Mammary epithelial cell (primary cell): ENCODE measurements at places on chromosomes 6 and 20. TPM values are rescaled to one million over a fixed set of nuclear protein-coding genes. Genes with fewer than 3 reads are reported as not detected.

The C2 gene
- 0.45 and 0.56 TPM in 2 replicates for total RNA-seq

The RIPOR3 gene
- total RNA-seq, result under 0.01 TPM

The ADAM33 gene
- total RNA-seq, result not detected in 2 replicates

- DNase-seq, result no peak
These were observed 59.5 kb upstream of the VGLL2 start for GRCh38 chr6:117205876-117206275.

DNA sequence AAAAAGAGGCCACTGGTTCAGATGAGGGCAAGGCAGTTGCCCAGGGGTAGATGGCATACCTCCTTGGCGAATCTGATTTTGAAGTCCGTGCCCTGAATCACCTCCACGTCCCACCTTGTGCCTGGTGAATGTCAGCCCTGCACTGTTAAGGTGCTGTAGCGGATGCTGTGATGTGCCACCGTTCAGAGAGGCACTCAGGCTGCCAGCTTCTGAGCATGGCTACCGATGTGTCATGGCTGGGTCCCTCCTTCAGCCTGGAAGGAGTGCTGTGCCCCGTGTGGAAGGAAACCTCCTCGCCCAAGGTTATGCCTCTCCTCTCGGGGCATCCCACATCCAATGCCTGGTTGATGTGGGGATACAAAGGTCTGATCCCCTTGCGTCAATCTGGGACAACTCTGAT, 43.6 kb downstream of the UST start:
- DNase-seq, result no peak

GRCh38 chr6:21046276-21046675, 512.0 kb downstream of the CDKAL1 start:
- no peak for DNase-seq

DNA sequence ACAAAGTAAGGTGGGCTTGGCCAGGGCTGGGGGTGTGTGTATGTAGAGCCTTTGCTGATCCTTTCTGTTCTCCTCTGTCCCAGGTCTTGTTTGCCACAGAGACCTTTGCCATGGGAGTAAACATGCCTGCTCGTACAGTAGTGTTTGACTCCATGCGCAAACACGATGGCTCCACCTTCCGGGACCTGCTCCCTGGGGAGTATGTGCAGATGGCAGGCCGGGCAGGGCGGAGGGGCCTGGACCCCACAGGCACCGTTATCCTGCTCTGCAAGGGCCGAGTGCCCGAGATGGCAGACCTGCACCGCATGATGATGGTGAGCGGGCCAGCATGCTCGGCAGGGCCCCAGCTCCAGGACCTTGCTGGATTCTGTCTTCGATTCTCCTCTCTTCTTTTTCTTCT, 6.2 kb downstream of the DXO start:
- no peak for DNase-seq

DNA sequence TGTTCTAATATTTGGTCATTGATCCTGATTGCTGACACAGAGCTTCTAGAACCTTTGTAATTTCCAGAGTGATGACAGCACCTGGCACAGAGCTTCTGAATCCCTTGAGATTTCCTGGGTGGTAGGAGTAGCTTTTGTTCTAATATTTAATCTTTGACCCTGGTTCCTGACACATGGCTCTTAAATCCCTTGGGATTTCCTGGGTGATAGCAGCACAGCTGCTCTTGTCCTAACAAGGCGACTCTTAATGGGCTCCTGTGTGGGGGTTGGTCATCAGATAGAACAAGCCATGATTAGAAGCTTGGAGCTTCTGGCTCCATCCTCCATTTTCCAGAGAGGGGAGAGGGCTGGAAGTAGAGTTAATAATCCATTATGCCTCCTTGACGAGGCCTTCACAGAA, 18.4 kb downstream of the GMPR start:
- no peak for DNase-seq

GRCh38 chr6:141541581-141542324, 591.0 kb upstream of the GJE1 start:
- DNase-seq, result no peak
